Coronary artery (tissue), 2 donors: ENCODE measurements at places on chromosomes 13 and 19.

DNA sequence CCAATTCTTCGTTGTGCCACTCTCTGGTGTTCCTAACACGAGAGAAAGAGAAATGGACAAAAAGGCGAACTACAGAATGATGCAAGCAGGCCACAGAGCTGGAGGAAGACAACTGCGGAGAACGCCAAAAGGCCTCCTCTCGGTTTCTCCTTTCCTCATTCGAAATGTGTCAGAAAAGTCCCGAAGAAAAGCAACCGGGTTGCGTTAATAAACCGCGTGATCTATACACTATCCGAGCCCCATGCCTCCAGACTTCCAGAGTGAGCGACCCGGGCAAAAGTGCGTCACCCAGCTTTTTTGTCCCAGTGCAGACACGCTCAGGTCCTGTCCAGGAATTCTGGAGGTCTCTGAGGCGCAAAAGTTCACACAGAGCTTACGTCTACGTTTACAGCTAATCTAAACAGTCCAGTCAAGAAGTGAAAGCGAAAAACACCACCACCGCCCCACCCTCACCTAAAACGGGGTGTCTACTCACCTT lies 413 bp downstream of the N4BP2L2 start:
- DNase-seq = peak; percentile 76

DNA sequence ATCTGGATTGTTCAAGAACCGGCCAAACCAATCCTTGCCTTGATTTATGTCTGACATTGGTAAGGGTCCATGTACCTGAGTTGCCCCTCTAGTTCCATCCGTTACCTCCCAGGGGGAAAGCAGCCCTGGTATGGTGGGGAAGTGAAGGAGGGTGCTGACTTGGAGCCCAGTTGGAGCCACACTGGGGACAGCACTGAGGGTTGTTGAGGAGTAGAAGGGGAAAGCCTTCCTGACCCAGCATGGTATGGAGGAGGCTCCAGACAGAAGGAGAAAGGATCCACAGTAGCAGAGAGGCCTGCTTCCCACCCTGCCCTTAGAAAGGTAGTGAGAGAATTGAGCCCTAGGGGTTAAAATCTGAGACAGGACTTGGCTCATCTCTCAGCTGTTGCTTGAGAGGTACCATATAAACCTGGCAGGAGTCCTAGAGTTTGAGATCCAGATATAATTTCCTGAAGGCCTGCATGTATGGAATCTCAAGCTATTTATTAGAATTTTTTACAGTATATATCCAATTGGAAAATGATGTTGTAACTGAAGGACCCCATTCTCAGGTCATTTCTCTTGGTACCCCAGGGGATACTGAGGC lies 16.7 kb upstream of the FCGBP start:
- DNase-seq = no peak

DNA sequence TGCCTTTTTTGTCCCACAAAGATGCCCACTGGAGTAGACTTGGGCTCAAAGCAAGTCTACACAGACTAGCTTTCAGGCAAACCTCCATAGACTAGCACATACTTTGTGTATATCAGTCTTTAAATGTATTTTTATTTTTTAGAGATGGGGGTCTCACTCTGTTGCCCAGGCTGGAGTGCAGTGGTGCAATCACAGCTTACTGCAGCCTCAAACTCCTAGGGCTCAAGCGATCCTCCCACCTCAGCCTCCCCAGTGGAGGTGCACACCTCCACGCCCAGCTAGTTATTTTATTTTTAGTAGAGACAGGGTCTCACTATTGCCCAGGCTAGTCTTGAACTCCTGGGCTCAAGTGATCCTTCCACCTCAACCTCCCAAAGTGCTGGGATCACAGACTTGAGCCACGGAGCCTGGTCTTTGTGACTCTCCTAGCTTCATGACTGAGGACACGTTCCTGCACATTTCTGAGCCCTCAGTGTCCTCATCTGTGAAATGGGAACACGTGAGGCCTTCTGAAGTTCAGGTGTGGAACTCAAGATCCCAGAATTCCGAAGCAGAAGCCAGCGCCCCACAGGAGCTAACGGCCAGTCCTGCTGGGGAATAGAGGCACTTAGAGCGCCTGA lies 5.1 kb upstream of the TPM4 start:
- no peak for DNase-seq

DNA sequence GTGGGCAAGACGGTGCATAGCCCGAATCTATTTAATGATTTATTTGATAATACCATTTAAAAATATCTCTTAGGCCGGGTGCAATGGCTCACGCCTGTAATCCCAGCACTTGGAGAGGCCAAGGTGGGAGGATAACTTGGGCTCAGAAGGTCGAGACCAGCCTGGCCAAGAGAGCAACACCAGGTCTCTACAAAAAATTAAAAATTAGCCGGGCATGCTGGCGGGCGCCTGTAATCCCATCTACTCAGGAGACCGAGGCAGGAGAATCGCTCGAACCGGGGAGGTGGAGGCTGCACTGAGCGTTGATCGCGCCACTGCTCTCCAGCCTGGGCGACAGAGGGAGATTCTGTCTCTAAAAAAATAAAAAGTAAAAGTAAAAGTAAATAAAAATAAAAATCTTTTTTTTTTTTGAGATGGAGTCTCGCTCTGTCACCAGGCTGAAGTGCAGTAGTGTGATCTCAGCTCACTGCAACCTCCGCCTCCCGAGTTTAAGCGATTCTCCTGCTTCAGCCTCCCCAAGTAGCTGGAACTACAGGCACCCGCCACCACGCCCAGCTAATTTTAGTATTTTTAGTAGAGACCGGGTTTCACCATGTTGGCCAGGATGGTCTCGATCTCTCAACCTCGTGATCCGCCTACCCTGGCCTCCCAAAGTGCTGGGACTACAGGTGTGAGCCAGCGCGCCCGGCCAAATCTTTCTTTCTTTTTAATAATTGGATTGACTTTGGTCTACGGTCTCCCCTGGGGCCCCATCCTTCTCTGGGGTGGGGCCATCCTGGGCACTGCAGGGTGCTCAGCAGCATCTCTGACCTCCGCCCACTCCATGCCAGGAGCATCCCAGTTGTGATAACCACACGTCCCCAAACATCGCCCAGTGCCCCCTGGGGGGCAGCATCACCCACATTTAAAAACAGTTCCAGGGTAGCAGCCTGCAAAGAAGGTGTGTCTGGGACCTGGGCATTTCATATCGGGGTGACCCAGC lies 90.7 kb downstream of the GNG7 start:
- DNase-seq = no peak

DNA sequence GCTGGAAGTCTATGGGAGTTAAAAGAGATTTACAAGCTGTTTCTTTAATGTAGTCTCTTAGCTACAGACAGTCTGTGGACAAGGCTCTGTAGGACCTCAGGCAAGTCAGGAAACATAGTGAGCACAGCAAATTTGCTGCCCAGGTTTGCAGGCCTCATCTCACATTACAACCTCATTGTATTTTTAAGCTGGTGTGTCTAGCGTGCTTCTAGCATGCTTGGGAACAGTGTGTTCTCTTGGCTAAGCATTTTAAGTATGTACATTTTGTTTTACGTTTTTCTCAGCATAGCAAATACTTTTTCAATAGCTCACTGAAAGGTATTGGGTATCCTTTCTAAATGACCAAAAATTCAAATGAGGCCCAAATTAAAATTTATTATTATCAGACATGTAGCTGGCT lies 113.2 kb downstream of the STARD13 start:
- no peak for DNase-seq

DNA sequence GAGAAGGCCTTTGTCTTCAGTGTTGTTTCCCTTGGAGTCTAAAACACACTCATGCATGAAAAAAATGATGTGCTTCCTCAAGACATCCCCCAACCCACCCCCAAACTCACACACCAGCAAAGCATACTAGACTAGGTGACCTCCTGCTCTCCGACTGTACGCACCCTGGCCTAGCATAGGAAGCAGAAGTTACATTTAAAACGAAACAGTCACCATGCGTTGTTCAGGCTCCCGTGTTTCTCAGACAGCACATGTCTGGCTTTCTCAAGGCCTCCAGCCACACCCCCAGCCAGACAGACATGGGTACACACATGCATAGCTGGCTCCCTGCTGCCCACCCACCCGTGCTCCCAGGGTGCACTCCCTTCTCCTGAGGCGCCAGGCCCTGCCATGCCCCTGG lies 28.7 kb upstream of the C1QTNF9 start:
- peak; percentile 38 for DNase-seq

DNA sequence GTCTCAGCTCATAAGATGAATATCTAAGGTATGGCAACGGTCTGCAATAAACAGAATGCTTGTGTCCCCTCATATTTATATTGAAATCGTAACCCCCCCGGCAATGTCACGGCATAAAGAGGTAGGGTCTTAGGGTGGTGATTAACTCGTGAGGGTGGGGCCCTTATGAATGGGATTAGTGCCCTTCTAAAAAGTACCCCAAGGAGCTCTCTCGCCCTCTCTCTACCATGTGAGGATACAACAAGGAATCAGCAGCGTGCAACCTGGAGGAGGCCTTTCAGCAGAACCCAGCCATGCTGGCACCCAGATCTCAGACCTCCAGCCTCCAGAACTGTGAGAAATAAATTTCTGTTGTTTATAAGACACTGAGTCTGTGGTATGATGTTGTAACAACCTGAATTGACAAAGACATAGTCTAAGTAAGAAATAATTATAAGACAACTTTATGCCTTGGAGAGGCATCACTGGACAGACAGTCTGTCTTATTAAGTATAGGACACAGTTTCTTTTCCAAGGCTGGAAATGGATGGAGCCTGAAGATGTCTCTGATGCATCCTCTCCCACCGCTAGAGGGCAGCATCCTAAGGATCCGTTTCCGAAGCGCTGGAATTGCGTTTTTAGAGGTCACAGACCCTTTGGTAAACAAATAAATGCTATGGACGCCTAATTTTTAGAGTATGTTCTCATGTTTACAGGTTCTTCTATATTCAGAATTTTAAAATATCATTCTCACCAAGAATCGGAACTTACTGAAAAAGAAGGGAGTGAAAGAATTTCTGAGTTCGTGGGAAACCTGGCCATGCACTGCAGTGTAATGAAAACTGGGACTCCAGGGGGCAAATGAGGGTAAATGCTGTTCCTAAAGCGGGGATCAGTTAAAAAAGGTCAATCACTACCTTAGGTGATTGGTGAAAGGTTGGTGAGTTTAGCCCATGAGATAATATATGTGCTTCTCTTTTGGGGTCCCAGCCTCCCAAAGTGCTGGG lies 13.3 kb upstream of the LEUTX start:
- DNase-seq = no peak

- DNase-seq = peak; percentile 84
These were observed 2.9 kb downstream of the WDR83 start for GRCh38 chr19:12669270-12670158.

DNA sequence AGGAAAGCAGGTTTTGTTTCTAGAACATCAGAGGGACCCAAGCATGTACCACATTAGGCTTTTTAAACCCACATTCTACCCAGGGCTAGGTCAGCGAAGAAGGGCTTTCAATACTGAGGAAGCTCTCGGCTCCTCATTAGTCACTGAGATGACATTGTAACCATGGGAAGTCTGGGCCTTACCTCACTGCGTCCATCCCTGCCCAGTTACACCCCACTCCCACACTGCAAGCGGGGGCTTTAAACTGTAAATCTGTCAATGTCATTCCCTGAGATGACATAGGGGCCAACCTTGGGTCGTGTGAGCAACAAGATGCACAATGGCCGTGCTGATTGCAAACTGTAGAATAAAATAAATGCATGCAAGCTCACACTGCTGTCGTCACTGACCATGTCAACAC lies 21.7 kb upstream of the TFDP1 start:
- DNase-seq = peak; percentile 40
